ENCODE measurements at places on chromosomes 13 and 19.

DNA sequence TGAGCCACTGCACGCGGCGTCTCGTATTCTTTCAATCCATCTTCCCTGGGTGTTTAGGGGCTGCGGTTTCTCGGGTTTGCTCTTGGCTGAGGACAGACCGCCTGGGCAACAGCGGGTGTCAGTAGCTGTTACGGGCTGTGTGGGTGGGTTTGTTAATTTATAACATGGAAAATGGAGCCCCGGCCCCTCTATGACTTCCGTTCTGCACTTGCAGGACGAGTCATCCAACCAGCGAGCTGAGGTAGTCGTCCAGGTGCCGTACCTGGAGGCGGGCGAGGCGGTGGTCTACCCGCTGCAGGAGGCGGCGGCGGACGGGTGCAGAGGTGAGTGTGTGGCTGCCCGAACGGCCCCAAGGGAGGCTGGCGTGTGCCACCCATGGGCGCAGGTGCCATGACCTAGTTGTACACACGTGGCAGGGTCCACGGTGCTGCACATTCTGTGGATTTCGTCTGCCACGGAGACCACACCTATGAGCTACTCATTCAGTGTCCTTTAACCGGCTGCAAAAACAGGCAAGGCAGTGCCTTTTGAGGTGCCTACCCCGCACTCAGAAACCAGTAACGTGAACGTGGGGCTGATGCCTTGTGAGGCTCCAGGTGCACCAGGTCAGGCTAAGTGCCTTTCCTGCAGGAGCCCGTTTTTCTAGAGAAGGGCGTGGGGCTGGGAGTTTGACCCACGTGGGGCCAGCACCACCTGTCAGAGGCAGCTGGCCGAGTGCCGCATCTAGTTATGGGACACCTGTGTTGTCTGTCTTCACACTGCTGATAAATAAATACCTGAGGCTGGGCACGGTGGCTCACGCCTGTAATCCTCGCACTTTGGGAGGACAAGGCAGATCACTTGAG is 10.9 kb downstream of the POLR2E start:
- DNase-seq: no peak

GRCh38 chr19:32872391-32872790 is 2.8 kb upstream of the SLC7A9 start:
- no peak for DNase-seq

GRCh38 chr19:49999371-50000010 is 25.7 kb downstream of the VRK3 start:
- DNase-seq: no peak

GRCh38 chr19:58393725-58394033 is 1.8 kb upstream of the RNF225 start:
- no peak for DNase-seq

GRCh38 chr19:13097463-13098258 is 5.0 kb downstream of the LYL1 start:
- no peak for DNase-seq

- DNase-seq: no peak
These were observed 296.5 kb downstream of the MZT1 start for GRCh38 chr13:72430923-72431322.

DNA sequence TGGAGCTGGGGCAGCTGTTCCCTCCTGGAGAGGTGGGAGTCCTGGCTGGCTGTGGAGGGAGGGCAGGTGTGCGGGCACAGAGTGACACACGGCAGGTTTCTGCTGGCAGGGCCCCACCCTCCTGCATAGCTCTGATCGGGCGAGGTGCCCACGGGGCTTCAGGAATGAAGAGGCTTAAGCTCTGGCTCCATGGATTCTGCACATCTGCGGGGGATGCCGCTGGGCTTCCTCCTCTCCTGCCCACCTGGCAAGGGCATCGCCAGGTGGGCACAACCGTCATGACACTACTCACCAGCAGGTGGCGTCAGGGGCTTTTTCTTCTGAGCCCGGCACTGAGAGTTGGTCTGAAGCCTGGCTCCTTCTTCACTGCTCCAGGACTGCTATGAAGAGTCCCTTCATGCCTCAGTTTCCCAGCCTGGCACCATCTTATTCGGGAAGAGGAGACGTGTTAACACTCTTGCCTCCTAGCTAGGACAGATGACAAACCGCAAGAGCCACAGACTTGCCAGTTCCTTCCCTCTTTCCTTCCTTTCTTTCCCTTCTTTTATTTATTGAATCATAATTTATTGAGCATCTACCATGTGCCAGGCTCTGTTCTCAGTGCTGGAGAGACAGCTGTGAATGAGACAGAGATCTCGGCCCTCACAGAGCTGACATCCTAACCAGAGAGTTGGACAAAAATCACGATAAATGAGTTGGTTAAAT is 15.2 kb upstream of the PAK4 start:
- peak; percentile 66 for DNase-seq

- DNase-seq: no peak
These were observed 6.8 kb downstream of the SHANK1 start for GRCh38 chr19:50712833-50713232.

- DNase-seq: peak; percentile 59
These were observed 10.6 kb upstream of the RETN start for GRCh38 chr19:7658219-7658686.

DNA sequence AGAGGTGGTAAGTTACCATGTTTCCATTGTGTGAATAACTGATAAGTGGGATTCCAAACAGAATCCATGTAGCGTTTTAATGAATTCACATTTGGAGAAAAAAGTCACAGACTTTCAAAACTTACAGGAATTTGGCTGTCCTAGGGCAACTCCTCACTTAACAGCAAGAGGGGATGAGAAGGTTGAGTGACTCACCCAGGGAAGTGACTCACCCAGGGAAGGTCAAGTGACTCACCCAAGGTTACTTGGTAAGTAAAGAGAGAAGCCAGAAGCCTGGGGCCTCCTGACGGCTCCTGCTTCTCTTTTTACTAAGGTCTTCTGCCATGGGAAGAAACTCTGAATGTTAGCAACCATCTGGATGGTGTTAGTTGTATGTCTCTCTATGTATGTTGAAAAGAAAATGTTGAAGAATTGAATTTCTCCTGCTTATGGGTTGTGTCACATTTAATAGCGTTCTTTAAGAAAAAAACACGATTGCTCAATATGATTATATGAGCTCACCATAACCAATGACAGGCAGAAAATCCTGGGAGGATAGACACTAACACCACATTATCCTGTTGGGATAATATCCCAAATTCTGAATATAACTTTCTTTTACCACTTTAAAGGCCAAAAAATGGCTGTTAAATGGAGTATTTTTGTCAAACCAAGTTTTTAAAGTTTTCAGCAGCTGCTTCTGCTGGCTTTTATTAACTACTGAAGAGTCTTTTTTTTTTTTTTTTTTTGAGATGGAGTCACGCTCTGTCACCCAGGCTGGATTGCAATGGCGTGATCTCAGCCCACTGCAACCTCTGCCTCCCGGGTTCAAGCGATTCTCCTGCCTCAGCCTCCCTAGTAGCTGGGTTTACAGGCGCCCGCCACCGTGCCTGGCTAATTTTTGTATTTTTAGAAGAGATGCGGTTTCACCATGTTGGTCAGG is 195.6 kb downstream of the GGACT start:
- DNase-seq: peak; percentile 95

DNA sequence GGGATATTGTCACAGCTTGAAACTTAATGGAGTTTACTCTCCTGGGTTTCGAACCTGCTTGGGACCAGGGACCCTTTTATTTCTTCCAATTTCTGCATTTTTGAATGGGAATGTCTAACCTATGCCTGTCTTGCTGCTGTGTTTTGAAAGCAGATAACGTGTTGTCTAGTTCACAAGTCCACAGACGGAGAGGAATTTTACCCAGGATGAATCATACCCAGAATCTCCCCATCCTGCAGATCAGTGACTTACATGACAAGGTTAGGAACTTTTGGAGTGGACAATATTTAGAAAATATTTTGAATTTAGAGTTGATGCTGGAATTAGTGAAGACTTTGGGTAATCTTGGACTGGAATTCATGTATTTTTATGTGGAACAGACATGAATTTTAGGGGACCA is 68.6 kb upstream of the RFXAP start:
- no peak for DNase-seq

GRCh38 chr13:51697181-51697580 is 106.8 kb downstream of the DHRS12 start:
- no peak for DNase-seq

GRCh38 chr19:10290876-10291553 is 1.3 kb downstream of the ICAM5 start:
- peak; percentile 89 for DNase-seq

GRCh38 chr13:77810430-77810829 is 108.2 kb downstream of the EDNRB start:
- no peak for DNase-seq

DNA sequence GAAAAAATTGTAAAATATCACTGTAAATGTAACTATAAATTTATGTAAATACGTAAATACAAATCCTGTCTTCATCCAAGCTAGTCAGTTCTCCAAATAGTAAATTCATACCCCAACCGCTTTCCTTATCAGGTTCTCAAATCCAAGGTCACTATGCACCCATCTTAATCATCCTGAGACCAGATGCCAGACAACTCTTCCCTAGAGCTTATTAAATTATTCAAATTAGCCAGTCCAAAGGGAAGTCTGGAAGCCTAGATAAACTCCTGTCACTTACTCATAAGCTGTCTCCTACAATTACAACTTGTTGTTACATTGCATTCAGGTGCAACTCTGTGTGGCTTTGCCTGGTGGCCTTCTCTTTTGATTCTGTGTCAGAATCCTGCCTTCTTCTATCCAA is 836.1 kb upstream of the PCDH20 start:
- no peak for DNase-seq

GRCh38 chr13:81493144-81493543 is 1152.2 kb upstream of the SPRY2 start:
- no peak for DNase-seq

- DNase-seq: peak; percentile 79
These were observed 4.9 kb downstream of the NANOS3 start for GRCh38 chr19:13881692-13882418.

- DNase-seq: no peak
These were observed 5.8 kb upstream of the MKNK2 start for GRCh38 chr19:2056837-2057192.

- no peak for DNase-seq
These were observed 765.4 kb upstream of the SPRY2 start for GRCh38 chr13:81106348-81106747.

- no peak for DNase-seq
These were observed 283.2 kb upstream of the ARGLU1 start for GRCh38 chr13:106850973-106851650.

DNA sequence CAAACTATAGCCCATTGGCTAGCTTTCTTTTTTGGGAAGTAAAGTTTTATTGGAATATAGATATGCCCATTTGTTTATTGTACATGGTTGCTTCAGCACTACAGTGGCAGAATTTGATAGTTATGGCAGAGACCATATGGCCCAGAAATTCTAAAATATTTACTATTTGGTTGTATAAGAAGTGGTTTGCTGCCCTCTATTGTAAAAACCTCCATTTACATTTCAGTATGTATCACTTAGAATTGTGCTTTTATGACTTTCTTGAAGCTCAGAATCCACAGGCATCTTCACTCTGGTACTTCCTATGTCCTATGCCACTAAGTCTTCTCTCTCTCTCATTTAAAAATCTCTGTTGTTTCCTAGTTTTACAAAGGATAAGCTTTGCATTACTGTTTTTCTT is 37.7 kb downstream of the DLEU7 start:
- DNase-seq: no peak

GRCh38 chr19:4984438-4984990 is 15.6 kb downstream of the KDM4B start:
- no peak for DNase-seq

DNA sequence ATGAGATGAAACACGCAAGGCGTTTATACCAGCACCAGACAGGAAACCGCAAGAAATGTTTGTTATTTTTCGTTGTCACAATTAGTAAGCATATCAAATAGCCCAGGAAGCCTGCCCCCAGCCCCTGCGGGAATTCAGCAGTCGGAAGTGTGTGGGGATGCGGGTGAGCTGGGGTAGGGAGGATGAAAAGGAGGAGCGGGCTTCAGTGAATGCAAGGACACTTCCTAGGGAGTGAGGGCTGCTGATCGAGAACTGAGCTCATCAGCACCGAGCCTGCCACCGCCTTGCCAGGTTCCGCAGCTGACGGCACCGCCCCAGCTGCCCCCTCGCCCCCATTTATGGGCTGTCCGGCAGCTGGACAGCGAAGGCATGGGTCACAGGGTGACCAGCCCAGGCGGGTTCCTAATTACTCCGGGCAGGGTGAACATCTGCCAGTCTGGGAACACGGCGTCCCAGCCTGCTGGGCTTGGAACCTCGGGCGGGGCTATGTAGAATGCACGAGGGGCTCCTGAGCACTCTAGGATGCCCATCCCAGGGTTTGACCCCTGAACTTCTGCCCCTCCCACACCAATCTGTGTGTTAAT is 1.6 kb upstream of the BEST2 start:
- DNase-seq: no peak

GRCh38 chr13:31380715-31381114 is 180.9 kb downstream of the B3GLCT start:
- no peak for DNase-seq

DNA sequence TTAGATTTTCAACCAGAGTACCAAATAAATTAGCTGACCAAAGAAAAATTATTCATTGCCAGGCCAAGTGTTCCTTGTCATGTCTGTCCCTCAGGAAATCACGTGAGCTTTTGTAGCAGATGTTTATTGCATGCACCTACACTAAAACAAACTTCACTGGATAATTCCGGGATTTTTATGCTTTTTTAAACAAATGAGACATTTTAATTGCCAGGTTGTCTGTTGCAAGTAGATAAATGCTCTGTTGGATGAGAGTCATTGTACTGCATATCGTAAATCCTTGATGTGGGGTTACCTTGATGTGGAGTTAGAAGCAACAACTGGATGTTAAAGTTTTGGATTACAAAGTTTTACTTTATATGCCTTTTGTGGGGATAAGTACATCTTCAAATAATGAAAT is 1187.7 kb upstream of the PCDH9 start:
- no peak for DNase-seq

DNA sequence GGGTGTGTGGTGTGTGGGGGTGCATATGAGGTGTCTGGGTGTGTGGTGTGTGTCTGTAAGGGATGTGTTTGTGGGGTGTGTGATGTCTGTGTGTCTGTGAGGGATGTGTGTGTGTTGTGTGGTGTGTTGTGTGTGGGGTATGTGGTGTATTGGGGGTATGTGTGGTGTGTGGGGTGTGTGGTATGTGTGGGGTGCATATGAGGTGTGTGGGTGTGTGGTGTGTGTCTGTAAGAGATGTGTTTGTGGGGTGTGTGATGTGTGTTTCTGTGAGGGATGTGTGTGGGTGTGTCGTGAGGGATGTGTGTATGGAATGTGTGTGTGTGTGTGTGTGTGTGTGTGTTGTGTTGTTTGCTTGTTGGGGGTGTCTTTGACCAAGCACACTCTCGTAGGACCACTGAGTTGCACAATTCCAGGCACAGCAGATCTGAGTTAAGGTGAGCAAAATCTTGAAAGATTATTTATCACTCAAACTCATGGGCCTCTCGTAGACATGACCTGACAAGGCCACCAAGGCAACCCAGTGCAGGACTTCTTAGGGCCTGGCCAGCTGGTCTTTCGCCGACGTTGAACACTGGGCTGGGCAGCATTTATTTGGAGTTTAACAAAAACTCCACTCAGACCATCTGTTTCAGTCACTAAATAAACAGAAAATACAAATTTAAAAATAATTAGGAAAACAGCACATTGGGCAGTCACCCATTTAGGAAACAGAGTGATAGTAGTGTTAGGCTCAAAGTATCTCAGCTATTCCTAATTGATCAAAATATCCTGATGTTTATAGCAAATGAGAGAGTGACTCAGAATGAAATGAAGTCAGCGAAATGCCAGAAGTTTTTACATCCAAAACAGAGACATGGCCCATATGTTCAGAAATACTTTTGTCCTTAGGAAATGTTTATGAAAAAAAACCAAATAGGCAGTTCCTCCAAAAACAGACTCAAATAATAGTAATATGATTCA is 301.1 kb downstream of the FGF9 start:
- no peak for DNase-seq

Data from suppressor macrophage treated with lipopolysaccharide for 1 hour (primary cell).